Stimulated activated CD4-positive, alpha-beta T cell treated with anti-CD3 and anti-CD28 coated beads, Interleukin-1b, Interleukin-23, amount 100 ng/mL, for 1 hour (primary cell): ENCODE measurements at places on chromosomes 11 and 22.

- no peak for DNase-seq
Measured at GRCh38 chr11:72470386-72470785, 36.1 kb upstream of the CLPB start.

- DNase-seq, result no peak
Measured at GRCh38 chr11:134535029-134536025, 123.3 kb upstream of the B3GAT1 start.

GRCh38 chr11:109071712-109072524, 350.1 kb upstream of the C11orf87 start:
- DNase-seq, result no peak

- DNase-seq, result no peak
Measured at GRCh38 chr11:86905252-86905651, 49.9 kb downstream of the FZD4 start.

GRCh38 chr22:49305214-49305965, 522.3 kb downstream of the BRD1 start:
- DNase-seq, result peak; percentile 9

DNA sequence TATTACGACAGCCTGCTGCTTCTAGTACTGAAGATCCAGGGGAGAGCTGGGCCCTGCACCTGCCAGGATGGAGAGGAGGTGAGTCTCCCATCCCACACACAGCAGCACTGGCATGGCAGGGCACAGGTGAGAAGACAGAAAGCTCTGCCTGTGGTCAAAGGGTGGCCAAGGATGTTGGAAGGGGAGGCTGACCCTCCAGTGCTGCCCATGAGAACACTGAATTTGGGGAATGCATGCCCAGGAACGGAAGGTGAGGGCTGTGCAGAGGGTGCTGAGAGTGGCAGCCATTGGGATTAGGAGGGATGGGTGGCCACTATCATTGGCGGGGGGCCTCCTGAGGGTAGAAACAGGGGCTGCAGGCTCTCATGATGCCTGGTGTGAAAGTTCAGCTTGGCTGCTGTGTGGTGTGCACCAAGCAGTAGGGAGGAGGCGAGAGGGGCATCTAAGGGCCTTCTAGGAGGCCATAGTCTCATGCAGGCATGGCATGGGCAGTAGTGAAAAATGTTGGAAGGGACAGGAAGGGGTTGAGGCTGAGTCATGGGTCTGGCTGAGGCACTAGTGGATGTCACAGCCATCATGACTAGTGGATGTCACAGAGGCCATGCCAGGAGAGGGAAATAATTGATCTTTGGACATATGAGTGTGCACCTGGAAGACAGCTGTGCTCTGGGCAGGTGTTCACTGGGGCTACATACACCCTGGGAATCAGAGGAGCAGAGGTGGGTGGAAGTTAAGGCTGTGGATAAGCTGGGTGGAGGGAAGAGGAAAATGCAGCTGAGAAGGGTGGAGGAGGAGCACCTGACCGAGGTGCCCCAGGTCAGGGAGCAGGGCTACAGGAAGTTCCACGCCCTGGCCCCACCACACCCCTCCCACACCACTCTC, 2.5 kb upstream of the LRRC74B start:
- DNase-seq, result no peak

DNA sequence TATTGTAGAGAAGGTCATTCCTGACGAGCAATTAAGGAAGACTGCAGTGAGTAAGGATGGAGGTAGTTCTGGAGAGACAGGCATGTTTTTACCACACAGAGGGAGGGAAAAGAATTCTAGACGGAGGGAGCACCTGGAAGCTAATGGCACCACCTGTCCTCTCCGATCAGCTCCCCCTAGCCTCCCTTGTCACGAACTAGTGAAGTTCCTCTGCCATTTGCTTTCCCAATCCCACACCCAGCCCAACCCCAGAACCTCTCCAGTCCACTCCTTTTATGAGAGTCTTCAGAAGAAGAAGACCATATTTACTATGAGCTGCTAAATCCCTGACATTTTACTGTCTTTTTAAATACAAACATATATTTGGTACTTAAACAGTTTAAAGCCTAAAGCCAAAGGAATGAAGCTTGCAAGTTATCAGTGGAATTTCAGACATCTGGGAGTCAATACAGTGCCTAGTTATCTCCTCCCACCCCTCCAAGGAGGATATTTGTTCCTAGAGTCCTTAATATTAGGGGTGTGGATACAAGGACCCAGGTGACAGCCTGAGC, 46.1 kb upstream of the HSPA8 start:
- DNase-seq, result no peak

DNA sequence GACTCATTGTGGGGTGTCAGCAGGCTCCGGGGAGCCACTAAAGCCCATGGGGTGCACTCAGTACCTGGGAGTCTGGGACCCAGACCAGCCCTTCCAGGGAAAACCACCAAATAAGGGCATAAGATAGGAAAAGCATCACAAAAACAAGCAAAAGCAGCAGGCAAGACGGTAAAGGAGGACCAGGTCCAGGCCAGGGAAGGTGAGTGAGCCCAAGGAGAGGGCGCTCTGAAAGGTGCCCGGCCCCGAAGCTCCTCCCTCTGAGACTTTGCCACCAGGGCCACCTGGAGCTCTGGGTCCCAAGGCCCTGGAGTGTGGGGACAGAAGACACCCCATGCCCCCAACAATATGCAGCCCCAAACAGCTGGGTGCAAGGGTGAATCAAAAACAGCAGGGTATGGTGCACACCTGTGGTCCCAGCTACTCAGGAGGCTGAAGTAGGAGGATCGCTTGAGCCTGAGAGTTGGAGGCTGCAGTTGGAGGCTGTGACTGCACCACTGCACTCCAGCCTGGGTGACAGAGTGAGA, 5.2 kb upstream of the IL17REL start:
- DNase-seq, result no peak

- DNase-seq, result no peak
Measured at GRCh38 chr22:47591709-47592108, 829.3 kb downstream of the TBC1D22A start.

- DNase-seq, result no peak
Measured at GRCh38 chr11:35678471-35678870, 15.9 kb downstream of the TRIM44 start.

- DNase-seq, result no peak
Measured at GRCh38 chr22:26650722-26651421, 6.5 kb upstream of the MIAT start.

DNA sequence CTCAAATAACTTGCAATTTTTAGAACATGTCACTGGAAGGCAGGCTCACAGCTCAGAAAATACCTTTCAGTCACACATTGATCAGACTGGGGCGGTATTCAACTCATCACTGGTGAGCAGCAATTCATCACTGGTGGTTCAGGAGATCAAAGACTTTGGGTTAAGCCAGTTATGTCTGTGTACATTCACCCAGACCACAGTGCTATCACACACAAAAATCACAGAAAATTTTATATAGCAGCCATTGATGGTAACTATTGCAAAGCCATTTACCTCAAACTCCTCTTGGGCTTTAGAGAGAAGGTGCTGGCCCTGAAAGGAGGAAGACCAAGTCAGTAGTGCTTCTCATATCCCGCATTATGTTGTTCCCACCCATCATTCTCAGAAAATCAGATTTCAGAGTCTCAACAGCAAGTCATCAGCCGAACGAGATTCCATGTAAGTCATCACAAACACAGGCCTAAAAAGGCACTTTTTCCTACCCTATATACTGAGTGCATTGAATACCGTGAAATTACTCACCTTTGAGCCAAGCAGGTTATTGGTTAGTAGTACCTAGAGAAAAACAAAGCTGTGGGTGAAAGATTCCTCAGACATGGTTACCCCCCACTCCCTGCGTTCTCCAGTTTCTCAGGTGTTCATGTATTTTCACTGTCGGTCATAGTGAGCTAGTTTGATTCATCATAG, 14.0 kb upstream of the WDR74 start:
- DNase-seq, result no peak

GRCh38 chr11:108319541-108320145, 96.8 kb downstream of the ATM start:
- DNase-seq, result no peak

GRCh38 chr11:34890089-34890488, 26.1 kb downstream of the APIP start:
- no peak for DNase-seq

DNA sequence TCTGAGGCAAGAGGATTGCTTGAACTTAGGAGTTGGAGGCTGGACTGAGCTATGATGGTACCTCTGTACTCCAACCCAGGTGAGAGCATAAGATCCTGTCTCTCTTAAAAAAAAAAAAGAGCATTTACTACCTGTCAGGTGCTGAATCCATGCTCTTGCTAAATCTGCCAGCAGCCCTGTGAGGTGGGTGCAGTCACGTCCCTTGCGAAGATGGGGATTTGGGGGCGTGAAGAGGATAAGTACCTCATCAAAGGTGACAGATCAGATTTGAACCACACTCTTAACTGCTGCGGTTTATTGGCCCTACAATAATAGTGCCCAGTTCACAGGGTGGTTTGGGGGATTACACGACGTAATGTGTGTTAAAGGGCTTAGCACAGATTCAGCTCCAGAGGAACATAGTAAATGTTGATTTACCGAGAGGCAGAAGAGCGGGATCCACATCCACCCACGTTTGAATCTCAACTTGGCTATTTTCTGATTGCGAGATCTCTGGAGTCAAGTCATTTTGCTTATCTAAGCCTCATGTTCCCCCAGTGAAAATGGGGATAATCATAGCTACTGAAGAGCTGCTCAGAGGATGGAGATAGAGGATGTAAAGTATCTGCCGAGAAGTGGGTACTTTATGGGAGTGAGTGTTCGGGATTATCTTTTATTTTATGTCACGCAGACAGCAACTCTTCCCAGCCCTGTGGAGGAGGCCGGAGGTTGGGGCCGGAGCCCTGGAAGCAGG, 28.1 kb upstream of the LRRC10B start:
- no peak for DNase-seq

- DNase-seq, result no peak
Measured at GRCh38 chr11:14582793-14583192, 60.8 kb upstream of the PDE3B start.

GRCh38 chr11:55357560-55358184, 10.1 kb upstream of the OR4A15 start:
- no peak for DNase-seq

GRCh38 chr11:120403966-120404365, 67.8 kb downstream of the ARHGEF12 start:
- DNase-seq, result no peak

DNA sequence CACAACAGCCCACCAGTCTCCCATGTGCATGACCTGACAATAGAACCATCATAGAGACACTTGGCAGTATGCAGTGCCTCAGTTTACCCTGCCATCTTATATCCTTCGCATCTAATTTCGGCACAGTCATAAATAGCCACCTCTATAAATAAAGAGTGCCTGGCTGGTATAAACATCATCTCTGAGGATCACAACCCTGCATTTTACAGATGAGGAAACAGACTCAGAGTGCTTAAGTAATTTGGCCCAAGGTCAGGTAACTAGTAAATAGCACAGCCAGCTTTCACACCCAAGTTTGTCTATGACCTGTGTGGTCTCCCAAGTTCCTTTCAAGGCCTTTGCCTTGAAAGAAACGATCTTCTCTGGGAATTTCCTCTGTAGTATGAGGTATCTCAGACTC, 44.6 kb downstream of the CYB5R2 start:
- no peak for DNase-seq

- DNase-seq, result no peak
Measured at GRCh38 chr22:46578824-46579561, 41.2 kb upstream of the GRAMD4 start.

DNA sequence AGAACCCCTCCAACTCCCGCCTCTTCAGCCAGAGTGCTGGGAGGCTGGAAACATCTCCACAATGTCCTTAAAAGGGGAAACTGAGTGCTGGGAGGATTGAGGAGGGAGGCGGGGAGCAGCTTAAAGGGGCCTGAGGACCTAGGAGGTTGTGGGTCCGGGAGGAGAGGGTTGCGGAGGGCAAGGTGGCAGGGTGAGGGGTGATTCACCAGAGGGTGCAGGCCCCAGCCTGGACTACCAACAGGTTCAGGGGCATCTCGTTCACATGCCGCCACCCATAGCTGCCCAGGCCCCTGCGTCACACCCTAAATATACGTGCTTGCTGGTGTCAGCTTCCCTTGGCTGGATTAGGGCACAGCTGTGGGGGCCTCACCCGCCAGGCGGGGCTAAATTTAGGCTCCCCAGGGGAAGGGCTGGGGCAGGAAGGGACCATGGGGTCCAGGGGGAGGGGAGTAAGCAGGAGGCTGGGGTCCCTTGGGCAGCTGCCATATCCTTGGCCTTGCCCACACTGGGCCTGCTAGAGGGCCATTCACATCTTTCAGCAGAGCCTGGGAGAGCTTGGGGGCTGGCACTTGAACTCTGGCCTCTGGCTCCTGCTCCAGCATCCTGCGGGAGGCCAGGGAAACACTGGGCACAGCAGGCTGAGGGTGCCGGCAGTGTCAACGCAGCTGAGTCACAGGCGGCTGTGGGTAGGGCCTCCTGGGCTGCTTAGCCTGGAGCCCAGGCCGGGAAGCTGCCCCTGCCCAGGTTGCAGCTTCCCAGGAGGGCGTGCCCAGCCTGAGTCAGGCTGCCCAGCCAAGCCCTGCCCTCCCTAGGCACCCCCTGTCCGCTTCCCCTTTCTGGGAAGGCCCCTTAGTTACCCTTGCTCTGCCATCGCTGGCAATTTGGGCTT, 1.3 kb downstream of the EHBP1L1 start:
- DNase-seq, result no peak

- no peak for DNase-seq
Measured at GRCh38 chr11:26541870-26542269, 30.2 kb downstream of the MUC15 start.

DNA sequence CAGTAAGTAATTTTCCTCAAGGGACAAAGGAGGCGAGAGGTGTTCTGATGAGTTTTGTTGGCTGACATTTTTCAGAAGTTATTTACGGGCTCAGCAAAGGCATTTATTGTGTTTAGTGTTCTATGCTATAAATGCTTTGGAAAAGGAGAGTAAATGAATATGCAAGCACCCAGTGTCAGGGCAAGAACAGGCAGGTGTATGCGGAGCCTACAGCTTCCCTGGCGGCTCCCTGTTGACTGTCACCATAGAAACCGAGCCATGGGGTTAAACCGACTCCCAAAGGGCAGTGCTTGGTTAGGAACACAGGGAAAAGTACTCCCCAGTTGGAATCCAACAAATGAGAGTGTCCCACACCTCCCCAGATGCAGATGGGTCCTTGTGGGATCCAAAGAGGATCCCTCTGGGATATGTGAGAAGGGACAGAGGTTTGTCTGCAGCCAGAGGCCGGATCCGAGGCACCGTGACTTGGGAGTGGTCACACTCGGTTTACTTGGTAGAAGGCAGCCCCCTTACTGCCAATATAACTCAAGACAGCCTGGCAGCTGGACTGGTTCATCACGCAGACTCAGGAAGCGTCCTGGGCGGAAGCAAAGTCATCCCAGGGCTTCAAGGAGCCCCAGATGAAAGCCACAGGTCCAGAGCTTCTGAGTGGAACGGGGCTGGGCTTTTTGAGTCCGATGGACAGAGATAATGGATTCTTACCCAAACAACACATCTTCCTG, 329.7 kb downstream of the CTTN start:
- DNase-seq, result no peak
